ENCODE measurements at places on chromosomes 6 and 20.

DNA sequence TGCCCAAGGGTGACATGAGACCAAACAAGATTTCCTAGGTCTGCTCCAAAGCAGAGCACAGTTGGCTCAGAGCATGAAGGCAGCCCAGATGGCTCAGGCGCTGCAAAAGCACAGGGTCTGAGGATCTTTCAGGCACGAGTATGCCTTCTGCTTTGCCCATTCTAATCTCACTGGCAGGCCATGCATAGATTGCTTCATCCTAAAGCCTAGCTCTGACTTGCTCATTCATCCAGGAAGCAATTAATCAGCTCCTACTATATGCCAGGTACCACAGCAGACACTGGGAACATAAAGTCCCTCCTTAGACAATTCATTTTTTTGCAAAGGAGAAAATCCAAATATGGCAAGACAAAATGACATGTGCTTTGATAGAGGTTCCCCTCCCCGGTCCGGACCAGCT, 31.2 kb downstream of the GPLD1 start:
- no peak for DNase-seq

- DNase-seq: no peak
Measured at GRCh38 chr6:134317471-134318131, at the start of gene SGK1. SGK1 (minus strand) TSS chr6:134318112; CDS start chr6:134317460, 652 bp downstream.

DNA sequence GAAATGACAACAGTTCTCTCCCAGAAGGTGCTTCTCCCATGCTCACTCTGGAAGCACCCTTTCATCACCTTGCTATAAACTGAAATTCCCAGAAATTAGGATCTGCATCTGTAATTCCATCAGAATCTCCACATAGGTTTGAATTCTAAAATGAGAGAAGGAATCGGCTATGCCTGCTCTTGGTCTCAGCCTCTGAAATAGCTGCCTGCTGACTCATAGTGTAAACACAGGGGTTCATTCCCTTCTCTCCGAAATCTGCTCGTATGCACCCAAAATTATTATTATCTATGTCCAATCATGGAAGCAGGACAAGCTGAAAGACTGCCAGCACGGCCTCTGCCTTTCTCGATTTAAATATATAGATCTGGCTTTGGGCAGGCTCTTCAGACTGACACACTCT, 74.6 kb upstream of the TAB2 start:
- no peak for DNase-seq

DNA sequence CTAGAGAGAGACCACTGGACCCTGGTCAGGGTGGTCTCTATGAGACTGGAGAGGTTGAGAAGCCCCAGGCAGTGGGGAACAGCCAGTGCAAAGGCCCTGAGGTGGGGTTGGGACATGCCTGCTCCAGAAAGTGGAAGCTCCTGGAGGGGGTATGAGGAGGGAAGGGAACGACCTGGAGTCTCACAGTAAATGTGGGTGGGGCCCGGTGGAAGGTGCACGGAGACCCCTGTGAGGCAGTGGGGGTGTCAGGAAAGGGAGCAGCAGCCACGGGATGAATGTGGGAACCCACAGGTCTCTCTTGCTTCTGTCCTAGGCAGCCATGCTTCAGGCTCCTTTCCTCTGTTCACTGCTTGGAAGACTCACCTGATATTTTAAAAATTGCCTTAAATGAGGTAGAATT, 1.3 kb upstream of the CST1 start:
- DNase-seq: no peak

DNA sequence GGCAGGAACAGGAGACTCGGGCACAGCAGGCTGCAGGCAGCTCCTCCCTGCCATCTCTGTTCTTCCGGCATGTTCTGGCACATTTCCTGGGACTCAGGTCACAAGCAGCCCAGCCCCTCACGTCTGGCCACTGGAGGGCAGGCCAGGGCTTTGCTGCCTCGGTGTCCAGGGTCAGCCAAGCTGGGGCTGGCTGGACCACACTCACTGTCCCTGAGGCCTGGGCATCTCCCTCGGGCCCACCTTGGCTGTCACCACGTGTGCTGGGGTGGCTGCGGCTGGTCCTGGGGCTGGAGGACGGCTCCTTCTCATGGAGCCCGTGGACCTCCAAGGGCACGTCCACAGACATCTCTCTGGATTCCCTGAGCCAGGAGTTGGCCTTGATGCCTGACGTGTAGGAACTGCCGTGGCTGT, 18.5 kb downstream of the FRMD1 start:
- DNase-seq: no peak

GRCh38 chr6:129030215-129030614, 147.3 kb downstream of the LAMA2 start:
- DNase-seq: no peak

DNA sequence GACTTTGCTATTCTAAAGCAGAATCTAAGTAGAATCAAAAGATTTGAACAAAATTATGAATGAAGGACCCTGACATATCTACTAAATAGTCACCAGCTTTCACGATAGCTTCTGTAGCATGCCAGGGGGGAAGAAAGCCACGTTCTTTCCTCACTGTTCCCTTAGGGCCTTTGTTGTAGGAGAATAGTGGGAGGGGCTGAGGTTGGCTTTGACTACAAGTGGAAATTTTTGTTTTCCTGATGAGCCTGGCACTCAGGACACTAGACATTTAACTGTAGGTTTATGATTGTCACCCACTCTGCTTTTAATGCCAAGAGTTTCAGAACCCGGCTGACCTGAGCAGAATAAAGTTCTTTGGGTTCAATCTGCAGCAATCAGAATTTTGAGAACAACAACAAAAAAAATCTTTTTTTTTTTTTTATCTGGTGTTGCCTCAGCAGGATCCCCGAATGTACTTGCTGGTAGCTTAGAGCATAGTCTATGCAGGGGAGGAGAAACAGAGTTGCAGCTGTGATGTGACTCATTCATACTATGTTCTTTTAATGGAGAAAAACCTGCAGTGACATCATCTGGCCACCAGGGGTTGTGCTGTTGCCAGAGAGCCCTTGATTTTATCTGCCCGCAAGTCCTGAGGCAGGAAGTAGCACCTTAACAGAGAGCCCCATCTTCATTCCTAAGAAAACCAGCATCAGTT, 38.5 kb downstream of the TPD52L1 start:
- DNase-seq: peak; percentile 30

DNA sequence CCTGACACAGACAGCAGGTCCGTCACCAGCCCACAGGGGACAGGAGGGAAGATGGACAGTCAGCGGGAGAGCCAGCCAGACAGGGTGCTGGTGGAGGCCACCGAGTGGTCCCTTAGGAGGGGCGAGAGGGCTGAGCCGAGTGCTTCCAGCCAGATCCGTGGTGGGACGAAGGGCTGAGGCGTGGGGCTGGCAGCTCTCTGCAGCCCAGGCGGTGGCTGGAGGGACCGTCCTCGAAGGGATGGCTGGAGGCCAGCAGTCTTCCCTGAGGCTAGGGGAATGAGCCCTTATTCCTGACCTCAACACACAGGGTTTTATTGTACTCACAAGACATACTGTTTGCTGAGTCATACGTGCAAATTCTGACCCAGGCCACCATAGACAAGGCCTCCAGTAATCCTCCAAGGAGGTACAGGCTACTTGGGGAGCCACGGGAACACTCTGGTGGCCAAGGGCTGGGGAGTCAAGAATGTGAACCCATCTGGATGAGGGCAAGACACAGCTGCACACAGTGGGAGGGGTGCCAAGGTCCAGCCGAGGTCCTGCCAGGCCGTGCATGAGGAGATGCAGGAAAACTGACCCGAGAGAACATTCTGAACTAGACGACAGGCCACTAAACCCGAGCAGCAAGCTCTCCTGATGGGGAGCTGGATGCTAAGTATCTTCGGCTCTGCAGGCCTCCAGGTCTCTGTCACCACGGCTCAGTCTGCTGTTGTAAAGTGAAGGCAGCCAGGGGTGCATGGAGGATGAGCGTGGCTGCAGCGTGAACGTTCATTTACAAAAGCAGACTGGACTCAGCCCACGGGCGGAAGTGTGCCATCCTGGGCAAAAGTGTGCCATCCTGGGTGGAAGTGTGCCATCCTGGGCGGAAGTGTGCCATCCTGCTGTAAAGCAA, 242.5 kb downstream of the TTLL2 start:
- peak; percentile 18 for DNase-seq

- no peak for DNase-seq
Measured at GRCh38 chr6:159620947-159621346, 72.1 kb downstream of the SOD2 start.

DNA sequence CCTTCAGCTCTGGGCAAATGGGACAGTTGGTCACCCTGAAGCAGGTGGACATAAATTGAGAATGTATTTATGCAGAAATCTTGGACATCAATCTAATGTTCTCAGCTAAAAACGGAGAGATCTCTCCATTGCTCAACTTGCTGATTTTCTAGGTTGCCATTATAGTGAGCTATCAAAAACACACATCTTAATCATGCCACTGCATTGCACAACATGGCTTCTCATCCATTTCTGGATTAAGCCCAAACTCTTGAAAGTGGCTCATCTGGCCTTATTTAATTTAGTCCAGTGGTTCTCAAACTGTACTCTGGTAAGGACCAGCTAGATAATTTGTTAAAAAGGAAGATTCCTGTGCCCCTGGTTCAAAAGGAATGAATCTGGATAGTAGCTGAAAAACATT, 324.9 kb upstream of the CITED2 start:
- DNase-seq: no peak

GRCh38 chr6:103215847-103216246, 1643.9 kb downstream of the HACE1 start:
- DNase-seq: no peak

DNA sequence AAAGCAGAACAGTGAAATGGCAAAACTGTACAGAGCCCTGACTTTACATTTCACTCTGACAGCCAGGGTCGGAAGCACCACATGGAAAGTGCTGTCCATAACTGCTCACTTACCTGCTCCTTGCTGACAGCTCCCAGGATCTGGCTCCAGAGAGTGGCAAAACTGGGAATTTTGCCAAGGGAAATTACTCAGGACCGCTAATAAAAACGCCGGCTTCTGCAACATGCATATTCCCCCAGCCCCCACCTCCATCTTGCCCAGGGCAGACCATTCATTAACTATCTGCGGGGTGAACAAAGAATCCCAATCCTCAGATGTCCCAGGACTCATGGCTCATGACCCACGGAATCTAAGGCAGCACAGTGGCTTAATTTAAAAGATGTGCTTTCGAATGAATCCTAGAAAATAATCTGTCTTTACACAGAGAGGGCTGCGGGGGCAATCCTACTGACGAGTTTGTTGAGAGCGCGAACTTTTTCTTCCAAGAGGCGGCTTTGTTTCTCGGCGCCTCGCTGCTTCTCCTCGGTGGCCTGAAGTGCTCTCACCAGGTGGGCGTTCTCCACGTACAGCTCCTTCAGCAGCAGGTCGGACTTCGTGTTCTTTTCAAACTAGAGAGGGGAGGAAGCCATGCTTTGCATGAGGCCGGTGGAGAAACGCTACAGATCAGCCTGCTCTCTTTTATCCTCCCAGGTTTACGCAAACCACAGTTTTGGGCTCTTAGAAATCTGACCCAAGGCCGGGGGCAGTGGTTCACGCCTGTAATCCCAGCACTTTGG, 45.8 kb downstream of the GINS1 start:
- DNase-seq: no peak

DNA sequence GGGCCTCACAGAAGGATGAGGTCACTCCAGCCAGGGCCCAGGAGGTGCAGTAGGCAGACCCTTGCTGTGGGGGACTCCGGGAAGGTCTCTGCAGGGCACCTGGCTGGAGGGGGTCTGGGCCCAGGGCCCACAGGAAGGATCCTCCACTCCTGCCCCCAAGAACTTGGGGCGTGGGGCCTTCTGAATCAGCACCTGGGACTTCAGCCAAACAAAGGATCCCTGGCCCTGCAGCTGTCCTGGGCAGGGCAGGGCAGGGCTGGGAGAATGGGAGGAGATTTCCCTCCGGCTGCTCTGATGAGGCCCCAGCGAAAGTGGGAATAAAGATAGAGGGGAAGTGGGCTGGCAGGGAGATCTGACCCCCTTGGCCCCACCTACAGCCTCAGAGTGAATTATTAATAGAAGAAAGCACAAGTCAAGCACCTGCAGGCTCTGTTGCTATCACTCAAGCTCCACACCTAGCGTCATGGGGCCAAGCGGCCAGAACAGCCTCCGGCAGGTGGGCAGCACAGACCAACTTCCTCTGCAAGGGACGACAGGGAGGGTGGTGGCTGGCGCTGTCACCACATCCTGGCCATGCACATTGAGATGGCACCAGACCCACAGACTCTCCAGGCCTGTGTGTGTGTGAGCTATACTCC, 61.6 kb upstream of the MRPS10 start:
- no peak for DNase-seq

GRCh38 chr20:35625584-35626385, 10.2 kb downstream of the SPAG4 start:
- DNase-seq: no peak

GRCh38 chr20:36130390-36130789, 24.1 kb upstream of the EPB41L1 start:
- no peak for DNase-seq

DNA sequence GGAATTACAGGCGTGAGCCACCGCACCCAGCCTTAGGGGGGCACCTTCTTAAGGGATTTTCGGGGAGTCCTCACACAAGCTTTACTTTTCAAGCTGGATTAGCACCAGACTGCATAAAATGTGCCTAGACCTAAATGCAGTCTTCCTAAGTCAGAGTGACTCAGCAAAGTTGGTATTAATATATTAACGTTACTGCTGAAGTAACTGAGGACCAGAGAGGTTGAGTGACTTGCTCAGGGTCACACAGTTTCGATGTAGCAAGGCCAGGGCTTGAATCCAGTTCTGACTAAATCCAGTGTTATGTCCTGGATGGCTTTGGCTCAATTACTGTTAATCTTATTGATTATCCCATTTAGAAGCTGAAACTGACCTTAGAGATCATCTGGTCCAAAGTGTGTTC, 13.4 kb downstream of the EDEM2 start:
- no peak for DNase-seq

DNA sequence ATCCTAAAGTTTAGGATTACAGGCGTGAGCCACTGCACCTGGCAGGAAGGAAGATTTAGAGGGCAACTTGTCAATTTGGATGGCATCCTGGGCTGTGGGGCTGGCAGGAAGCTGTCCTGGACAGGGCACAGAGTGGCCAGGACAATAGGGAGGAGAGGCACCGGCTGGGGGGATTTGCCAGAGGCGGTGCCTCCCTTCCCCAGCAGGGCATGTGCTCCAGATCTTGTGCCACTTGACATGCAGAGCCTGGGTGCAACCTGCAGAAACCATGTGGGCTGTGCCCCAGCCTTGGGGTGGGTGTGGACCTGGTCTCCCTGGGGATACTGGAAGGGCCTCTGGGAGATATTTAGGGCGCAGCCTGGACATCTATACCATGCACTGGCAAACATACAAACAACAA, 58.6 kb upstream of the EEF1A1 start:
- DNase-seq: no peak

- no peak for DNase-seq
Measured at GRCh38 chr6:131910956-131911355, 40.2 kb downstream of the CCN2 start.

DNA sequence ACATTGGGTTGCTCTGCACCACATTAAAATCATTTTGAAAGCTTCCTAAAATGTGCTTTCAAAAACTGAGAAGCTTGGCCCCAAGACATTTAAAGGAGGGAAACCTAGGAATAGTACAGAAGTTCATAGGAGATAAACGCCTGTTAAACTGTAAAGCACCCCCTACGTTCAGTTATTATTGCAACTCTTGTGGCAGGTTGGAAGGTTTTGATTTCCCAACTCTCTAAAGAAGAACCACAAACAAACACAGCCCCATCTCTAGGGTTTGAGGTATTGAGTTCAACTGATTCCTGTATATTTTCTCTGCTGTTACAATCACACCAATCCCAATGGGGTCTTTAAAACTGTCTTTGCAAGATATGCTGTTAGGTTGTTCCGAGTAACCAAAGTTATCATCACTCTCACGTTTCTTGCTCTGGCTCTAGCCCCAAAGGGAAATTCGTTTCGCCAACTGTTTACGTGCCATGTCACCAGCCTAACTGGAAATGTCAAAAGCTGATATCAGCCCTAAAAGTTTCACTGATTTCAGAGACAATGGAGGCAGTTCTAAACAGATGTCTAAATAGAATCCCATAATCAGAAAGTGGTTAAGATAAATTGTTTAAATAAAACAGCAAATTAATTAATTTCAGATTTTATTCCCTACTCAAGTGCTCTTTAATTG, 12.1 kb downstream of the TFAP2A start:
- no peak for DNase-seq

Measured in omental fat pad (tissue), 4 donors.